ENCODE measurements at places on chromosomes 2 and 18.
A peak's percentile ranks its signal among the peaks of the same experiment; 100 is the strongest.

DNA sequence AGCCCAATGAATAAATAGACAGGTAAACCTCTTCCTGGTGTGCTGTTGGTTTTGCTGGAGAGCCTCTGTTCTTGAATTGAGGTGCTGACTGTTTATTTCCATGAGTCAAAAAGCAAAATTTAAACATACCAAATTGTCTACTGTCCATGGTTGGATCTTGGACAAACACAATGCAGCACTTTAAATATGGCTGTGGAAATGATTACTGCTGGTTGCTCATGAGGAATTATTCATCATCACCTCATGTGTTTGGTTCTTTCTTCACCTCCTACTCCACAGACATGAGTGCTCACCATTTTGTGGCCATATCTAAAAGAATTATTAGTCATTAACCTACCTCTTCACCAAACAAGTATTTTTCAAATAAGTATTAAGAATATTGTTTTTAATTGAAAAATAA, 85.3 kb upstream of the GALNT5 start:
- DNase-seq, result no peak

GRCh38 chr2:159758686-159759085, 39.3 kb downstream of the CD302 start:
- DNase-seq, result peak; percentile 39

GRCh38 chr2:71575966-71576365, 122.6 kb downstream of the DYSF start:
- DNase-seq, result no peak

DNA sequence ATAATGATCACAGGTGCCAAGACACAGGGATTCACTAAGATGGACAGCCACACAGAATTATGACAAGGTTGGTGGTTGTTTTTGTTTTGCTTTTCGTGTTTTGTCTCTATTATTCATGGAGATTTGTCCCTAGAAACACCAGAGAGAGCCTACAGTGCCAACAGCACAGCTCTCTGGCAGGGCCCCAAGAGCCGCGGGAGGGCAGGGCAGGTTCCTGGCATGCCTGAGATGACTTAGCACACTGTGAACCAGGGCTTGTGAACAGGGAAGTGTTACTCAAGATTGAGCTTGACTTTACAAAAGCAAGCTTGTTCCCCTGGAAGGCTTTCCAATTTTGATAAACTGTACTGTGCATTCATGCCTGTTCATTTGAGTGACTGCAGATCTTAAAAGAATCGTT, 437.4 kb upstream of the SALL3 start:
- DNase-seq, result no peak

DNA sequence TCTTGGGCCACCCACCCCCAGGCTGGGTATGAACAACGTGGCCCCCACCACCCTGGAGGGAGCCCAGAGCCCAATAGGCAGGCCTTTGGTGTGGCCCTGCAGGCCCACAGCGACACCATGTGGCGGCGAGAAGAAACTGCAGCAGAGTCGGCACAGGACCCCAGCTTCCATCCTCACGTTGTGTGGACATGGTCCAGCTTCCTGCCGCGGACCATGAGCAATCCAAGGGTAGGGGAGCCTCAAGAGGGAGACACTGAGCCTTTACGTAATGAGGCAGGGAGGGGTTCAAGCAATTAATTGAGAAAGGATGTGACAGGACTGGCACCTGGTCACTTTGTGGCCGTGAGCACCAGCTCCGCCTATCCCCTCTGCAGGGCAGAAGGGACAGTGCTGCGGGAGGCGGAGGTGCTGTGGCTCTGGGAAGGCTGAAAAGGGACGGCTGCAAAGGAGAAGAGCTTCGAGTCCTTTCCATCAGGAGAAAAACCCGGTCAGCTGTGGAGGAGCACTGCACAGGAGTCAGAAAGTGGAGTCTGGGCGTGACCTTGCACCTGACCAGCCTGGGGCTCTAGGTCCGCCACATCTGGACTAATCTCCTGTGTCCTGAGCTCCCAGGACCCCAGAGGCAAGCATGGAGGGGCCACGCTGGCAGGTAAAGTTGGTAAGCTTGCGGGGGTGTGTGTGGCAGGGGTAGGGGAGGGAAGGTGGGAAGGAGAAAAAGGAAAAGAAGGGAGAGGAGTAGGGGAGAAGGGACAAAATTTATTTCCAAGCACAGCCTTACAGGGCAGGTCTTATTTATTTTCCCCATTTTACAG, 44.9 kb downstream of the TMEM37 start:
- DNase-seq, result no peak

- no peak for DNase-seq
These were observed 286.0 kb downstream of the TSN start for GRCh38 chr2:122041455-122041854.

DNA sequence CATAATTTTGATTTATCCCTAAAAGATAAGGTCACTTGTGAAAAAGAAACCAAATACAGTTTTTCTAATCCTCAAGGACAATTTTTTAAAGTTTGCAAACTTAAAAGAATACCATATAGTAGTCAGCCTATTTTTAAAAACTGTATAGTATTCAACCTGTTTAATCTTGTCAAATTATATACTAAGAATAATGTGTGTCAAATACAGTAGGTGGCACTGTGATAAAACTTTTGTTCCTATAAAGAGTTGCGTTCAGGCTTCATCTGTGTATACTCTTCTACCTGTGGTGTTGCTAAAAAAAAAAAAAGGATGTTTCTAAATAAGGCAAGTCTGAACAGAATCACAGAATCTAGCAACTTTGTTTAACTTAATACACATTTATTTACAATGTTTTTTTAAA, 68.6 kb downstream of the CCDC138 start:
- no peak for DNase-seq

- DNase-seq, result peak; percentile 42
These were observed 30.1 kb upstream of the EPC2 start for GRCh38 chr2:148614322-148615049.

GRCh38 chr2:66560683-66561082, 125.8 kb downstream of the MEIS1 start:
- no peak for DNase-seq

DNA sequence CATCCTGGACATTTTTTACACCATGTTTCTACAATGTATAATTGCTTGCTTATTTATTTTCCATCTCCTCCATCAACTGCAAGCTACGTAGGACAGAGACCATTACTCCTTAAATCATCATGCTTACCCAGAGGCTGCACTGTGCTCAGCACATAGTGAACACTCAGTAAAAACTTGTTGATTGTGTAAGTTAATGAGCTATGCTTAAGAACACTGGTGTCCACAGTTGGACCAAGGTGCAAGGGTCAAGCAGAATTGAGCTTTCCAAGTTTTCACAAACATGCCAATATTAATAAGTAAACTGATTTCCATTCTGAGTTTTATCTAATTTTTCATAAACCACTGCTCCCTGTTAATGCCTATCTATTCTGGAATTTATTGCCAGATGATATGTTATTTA, 464.2 kb upstream of the TCF4 start:
- DNase-seq, result no peak

DNA sequence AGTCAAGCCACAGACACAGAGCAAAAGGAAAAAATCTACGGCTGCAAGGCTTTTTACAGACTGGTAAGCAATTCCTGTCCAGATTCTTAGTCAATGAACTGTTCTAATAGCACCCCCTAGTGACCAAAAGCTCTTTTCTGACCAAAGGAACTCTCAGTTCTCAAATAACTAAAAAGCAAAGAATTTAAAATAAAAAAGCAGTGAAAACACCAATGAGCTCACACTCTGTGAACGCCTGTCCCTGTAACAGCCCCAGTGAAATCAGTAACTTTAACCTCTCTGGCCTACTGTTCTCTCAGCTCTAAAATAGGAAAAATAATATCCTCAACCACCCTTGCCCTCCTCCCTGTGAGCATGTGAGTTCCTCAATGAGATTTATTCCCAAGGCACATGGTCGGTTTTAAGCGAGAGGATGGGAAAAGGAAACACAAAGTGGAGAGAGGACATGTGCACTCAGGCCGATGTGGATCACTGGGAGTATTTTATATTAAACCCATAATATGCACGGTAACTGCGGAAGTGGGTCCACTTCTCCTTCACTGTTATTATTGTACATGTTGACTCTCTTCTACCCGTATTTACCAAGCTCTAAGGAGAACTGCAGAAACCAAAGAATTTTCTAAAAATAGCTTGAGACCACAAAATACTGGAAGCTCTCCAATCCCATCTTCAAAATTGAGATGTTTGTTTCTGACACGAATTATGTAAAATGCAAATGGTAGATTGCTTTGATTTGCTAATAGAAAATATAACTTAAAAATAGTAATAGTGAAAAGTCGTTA, 128.5 kb downstream of the STK39 start:
- peak; percentile 56 for DNase-seq

GRCh38 chr2:85446296-85447221, 28.0 kb downstream of the SH2D6 start:
- DNase-seq, result no peak

DNA sequence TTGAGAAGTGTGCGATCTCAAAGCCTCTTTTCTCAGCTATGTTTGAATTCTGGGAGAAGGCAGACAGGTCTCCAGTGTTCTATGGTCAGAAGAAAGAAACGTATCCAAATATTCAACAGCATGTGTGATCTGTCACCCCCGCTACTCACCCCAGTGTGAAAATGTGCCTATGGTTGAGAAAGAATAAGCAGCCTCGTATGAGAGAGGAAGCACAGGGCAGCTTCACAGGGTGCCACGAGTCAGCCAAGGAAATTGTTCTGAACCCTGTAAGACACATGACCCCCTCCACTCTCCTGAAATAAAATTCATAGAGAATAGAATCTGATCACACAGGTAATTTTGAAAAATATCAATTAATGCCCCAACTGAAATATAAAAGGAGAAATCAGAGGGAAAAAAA, 8.0 kb upstream of the SF3B1 start:
- no peak for DNase-seq

GRCh38 chr2:27721335-27721734, 50.2 kb upstream of the MRPL33 start:
- DNase-seq, result peak; percentile 33

GRCh38 chr18:59719544-59720181, 22.4 kb upstream of the CCBE1 start:
- no peak for DNase-seq

DNA sequence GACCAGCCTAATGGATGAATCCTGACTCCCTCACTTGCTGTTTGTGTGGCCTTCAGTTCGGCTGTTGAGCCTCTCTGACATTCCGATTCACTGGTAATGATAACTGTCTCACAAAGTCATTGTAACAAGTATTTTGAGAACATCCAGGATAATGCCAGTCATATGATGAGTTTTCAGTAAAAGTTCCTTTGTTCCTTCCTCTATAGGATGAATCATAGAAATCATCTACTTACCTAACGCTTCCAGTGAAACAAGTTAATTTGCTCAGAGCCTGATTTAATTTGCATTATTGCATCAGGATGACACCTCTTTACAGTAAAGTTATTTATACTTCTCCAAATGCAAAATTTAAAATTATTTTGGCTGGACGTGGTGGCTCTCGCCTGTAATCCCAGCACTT, 32.0 kb downstream of the RAB31 start:
- no peak for DNase-seq

DNA sequence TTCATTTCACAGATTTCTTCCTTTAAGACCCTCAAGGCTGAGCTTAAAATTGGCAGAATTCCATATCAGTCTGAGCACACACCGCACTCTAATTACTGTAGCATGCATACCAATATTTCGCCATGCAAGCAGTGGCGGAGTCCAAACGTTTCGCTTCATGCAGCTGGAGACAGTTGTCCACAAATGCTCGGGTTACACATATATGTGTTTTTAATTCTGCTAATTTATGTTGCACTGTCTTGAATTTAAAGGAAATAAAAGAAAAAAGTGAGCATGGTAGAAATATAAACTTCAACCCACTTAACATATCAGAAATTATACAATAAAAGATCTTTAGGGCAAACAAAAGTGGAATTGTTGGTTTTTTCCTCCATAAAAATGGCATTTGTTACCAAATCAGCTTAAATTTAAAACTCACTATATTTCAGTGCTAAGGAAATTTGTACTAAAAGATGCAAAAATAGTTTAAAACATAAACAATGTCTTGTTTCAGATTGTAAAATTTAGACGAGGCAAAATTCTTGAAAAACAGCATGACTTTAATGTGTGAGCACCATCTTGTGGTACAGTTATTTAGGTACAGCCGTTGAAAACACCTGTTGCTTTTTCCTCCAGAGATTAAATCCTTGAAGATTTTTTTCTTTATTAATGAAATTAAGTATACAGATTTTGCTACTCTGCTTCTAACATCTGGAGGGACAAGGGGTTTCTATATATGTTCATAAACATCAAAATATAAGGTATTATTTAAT, 24.1 kb upstream of the KANSL1L start:
- peak; percentile 45 for DNase-seq

GRCh38 chr18:28735731-28736130, 558.8 kb upstream of the CDH2 start:
- DNase-seq, result no peak

DNA sequence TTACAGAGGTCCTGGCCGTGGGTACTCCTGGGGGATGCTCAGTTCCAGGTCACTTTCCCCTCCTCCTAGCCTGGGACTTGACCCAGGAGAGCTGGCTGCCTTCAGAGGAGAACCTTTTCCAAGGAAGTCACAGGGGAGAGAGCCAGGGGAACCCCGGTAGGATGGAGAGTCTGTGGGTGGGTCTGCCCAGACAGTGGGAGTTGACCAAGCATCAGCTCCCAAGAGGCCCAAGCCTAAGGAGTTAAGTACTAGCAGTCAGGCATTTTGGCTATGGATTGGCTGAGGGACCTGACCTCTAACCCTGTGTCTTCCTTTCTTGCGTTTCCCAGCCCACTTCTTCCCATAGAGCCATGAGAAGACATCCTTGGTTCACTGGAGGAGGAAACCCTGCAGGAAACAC, 48.8 kb upstream of the PLB1 start:
- DNase-seq, result no peak

- DNase-seq, result no peak
These were observed 228.4 kb upstream of the SLC39A10 start for GRCh38 chr2:195428673-195429072.

GRCh38 chr18:40957533-40958070, 997.4 kb upstream of the PIK3C3 start:
- no peak for DNase-seq

Measured in SW 1271 (cell line).